ENCODE measurements at places on chromosomes 4 and X.

- no peak for DNase-seq
Measured at GRCh38 chrX:123173833-123174232, 10.2 kb upstream of the GRIA3 start.

DNA sequence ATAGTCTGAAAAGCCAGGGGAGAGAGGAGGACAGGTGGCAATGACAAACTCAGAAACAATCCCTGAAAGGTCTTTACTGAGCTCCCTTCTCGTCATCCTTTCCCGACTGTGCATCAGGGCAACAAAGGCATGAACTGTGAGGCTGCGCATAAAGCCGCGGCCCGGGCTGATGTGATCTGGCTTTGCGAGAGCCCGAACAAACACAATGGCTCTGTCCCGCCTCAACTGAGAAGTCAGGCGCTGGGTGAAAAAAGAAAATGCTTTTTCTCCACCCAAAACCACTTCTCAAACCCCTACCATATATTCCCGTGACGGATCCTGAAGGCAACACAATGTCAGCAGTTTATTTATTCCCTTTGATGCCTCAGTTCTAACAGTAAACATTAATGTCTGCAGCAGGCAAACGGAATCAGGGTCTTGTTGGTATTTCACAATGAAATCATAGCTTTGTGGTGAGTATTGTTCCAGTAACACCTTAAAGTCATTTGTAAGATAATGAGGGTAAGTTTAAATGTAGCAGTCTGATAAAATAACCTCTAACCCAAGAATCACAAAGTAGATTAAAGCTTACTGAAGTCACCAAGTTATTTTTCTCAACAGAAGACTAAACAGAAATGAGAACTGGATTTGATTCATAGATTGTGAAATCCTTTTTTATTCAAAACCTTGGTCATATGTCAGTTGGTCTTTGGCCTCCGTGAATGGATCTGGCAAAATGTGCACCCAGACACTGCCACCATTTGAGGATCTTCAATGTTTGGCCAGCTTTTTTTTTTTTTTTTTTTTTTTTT is 67.4 kb downstream of the APBB2 start:
- no peak for DNase-seq

- no peak for DNase-seq
Measured at GRCh38 chr4:118326585-118326984, 26.2 kb downstream of the PRSS12 start.

- DNase-seq: no peak
Measured at GRCh38 chr4:137601934-137602333, 69.6 kb upstream of the PCDH18 start.

GRCh38 chr4:123603165-123603564 is 206.6 kb downstream of the SPRY1 start:
- DNase-seq: no peak

- no peak for DNase-seq
Measured at GRCh38 chr4:127224556-127224955, 408.2 kb upstream of the INTU start.

All from vagina (tissue), 2 donors.